ENCODE measurements at places on chromosomes 2 and 18.
A peak's percentile ranks its signal among the peaks of the same experiment; 100 is the strongest.

GRCh38 chr18:68796936-68797690 lies 767 bp upstream of the CCDC102B start:
- H3K4me3 ChIP-seq = no peak overlapping the region
- no peak for DNase-seq
- no peaks in the 10 kb centered on the region for H3K27me3 ChIP-seq
- no peaks in the 10 kb centered on the region for H3K4me1 ChIP-seq
- no peaks in the 10 kb centered on the region for H3K36me3 ChIP-seq

GRCh38 chr2:113291191-113291590 lies 12.5 kb upstream of the PAX8 start:
- no peak for DNase-seq
- H3K4me3 ChIP-seq = no peak overlapping the region
- H3K36me3 ChIP-seq = no peaks in the 10 kb centered on the region
- peaks cover 37% of the 10 kb centered on the region for H3K27me3 ChIP-seq

- H3K36me3 ChIP-seq = no peaks in the 10 kb centered on the region
- H3K27ac ChIP-seq = no peak overlapping the region
- H3K27me3 ChIP-seq = no peaks in the 10 kb centered on the region
- no peaks in the 10 kb centered on the region for H3K4me1 ChIP-seq
- no peak for DNase-seq
Measured at GRCh38 chr2:216553482-216554240, 55.0 kb downstream of the RPL37A start.

DNA sequence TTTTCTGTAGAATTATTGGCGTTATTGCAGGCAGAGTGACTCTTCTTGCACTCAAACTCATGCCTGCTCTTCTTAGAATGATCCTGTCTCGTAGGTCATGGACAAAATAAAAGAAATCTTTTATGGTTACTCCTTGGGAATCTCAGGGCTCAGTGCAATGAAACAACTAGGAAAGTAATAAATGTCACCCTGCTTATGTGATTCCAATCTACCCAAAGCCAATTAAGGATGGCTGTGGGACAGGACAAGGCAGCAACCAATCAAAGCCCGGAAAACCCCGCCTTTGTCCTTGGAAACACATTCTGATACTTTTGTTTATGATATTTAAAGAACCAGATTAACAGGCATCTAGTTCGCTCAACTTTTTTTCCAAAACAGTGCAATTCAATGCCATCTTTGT lies 53.0 kb downstream of the GRB14 start:
- no peak for DNase-seq
- no peaks in the 10 kb centered on the region for H3K27me3 ChIP-seq
- H3K36me3 ChIP-seq = no peaks in the 10 kb centered on the region
- H3K4me3 ChIP-seq = no peak overlapping the region
- H3K27ac ChIP-seq = no peak overlapping the region

- H3K4me3 ChIP-seq = no peak overlapping the region
- H3K36me3 ChIP-seq = no peaks in the 10 kb centered on the region
- H3K27ac ChIP-seq = no peak overlapping the region
- no peaks in the 10 kb centered on the region for H3K27me3 ChIP-seq
Measured at GRCh38 chr2:101596333-101596732, 101.2 kb upstream of the MAP4K4 start.

DNA sequence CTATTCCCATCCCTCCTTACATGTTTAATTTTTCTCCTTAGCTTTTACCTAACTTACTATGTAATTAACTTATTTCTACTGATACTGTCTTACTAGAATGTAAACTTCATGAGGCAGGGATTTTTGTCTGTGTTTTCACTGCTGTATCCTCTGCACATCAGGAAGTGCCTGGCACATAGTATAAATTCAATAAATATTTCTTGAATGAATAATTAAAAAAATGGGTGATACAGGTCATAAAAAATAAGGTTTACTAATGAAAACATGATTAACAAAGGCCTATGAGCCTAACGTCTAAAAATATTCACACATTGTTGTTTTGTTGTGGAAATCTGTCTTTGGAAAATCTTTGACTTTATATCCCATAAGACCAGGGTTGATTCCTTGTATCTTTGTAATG lies 4.5 kb downstream of the RBKS start:
- no peak for DNase-seq
- H3K36me3 ChIP-seq = no peaks in the 10 kb centered on the region
- H3K27me3 ChIP-seq = no peaks in the 10 kb centered on the region
- H3K4me3 ChIP-seq = no peak overlapping the region

GRCh38 chr18:76547296-76547695 lies 52.3 kb upstream of the ZNF516 start:
- no peaks in the 10 kb centered on the region for H3K4me1 ChIP-seq
- H3K27ac ChIP-seq = no peak overlapping the region
- H3K36me3 ChIP-seq = no peaks in the 10 kb centered on the region

- DNase-seq = no peak
- no peaks in the 10 kb centered on the region for H3K4me1 ChIP-seq
- no peaks in the 10 kb centered on the region for H3K36me3 ChIP-seq
Measured at GRCh38 chr2:2524348-2524941, 193.4 kb upstream of the MYT1L start.

DNA sequence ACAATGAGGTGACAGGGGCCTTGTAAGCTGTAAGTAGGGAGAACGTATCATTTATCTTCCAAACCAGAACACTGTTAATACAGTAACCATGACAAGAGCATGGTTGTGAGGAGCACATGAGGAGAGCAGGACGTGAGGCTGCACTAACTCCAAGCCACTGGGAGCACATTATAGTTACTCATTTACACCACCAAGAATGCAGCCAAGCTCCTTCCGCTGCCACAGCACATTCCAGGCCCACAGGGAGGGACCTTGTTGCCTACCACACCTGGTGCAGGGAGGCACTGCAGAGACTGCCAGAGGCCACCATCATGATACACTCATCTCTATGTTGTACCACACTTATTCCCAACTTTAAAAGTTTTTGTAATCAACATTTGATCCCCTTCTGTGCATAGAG lies 13.5 kb upstream of the SFXN5 start:
- H3K4me1 ChIP-seq = peaks cover 17% of the 10 kb centered on the region
- H3K36me3 ChIP-seq = no peaks in the 10 kb centered on the region
- DNase-seq = no peak
- no peaks in the 10 kb centered on the region for H3K27me3 ChIP-seq

GRCh38 chr2:4408321-4408720 lies 704.9 kb downstream of the DCDC2C start:
- DNase-seq = no peak
- no peak overlapping the region for H3K27ac ChIP-seq
- H3K27me3 ChIP-seq = no peaks in the 10 kb centered on the region
- no peaks in the 10 kb centered on the region for H3K4me1 ChIP-seq
- H3K36me3 ChIP-seq = no peaks in the 10 kb centered on the region

- peak overlapping the region; percentile 20 for H3K4me3 ChIP-seq
- H3K27ac ChIP-seq = no peak overlapping the region
- no peaks in the 10 kb centered on the region for H3K36me3 ChIP-seq
- no peaks in the 10 kb centered on the region for H3K27me3 ChIP-seq
- H3K4me1 ChIP-seq = no peaks in the 10 kb centered on the region
- no peak for DNase-seq
Measured at GRCh38 chr18:25503567-25504081, 151.7 kb upstream of the ZNF521 start.

- peaks cover 2% of the 10 kb centered on the region for H3K27me3 ChIP-seq
- no peaks in the 10 kb centered on the region for H3K4me1 ChIP-seq
- H3K4me3 ChIP-seq = no peak overlapping the region
- no peak for DNase-seq
- no peak overlapping the region for H3K27ac ChIP-seq
Measured at GRCh38 chr2:209581040-209581439, 157.2 kb downstream of the MAP2 start.

- no peaks in the 10 kb centered on the region for H3K27me3 ChIP-seq
- no peak for DNase-seq
- H3K4me1 ChIP-seq = peaks cover 3% of the 10 kb centered on the region
Measured at GRCh38 chr2:216031960-216032689, 18.8 kb upstream of the MREG start.

DNA sequence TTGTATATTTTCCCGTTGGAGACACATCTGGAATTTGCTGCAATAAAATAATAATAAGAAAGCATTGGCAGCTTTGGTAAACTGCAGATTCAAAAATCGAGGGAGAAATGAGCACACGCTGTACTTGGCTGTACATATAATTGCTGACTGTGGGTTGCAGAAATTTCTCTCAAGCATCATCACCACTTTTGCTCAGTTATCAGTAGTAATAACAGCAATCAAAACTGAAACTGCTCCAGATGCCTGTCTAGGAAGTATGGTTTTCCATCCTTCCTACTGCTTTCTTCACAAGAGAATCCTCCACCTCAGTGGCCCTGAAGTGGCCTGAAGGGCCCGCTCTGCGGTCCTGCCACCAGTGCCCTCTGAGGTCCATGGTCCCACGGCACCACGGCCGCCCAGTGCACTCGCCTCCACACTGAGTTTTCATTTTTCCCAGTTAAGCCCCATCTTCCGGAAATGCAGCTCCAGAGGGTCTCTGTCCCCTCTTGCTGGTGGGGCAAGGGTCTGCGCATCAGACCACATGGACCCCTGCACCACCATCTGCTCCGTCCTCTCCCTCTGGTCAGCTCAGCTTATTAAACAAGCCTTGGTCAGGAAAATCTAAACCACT lies 3.9 kb downstream of the DUSP28 start:
- peak overlapping the region; percentile 66 for H3K27ac ChIP-seq
- DNase-seq = no peak
- no peak overlapping the region for H3K4me3 ChIP-seq

GRCh38 chr18:48672671-48673340 lies 134.0 kb downstream of the CTIF start:
- peak overlapping the region; percentile 50 for H3K27ac ChIP-seq
- H3K4me1 ChIP-seq = peaks cover 12% of the 10 kb centered on the region
- H3K36me3 ChIP-seq = no peaks in the 10 kb centered on the region

GRCh38 chr2:217086718-217087117 lies 226.9 kb upstream of the TNP1 start:
- no peak overlapping the region for H3K27ac ChIP-seq
- no peaks in the 10 kb centered on the region for H3K36me3 ChIP-seq

DNA sequence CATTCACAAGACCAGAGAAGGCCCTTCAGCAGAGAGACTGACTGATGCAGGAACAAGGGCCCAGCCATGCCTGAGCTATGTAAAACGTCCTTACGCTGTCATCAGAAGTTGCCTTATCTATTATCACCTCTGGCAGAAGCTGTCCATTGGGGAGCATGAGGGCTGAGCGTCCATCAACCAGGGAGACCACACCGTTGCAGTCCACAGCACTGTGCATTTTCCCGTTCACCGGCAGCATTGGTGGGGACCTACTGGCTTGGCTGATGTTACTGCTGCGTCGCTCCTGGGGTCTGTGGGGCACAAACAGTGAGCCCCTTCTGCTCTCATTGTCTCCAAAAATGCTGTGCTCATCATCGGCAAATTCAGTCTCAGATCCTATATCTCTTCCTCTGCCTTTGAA lies 91.4 kb downstream of the SCN9A start:
- H3K27ac ChIP-seq = no peak overlapping the region
- no peak for DNase-seq
- H3K4me1 ChIP-seq = no peaks in the 10 kb centered on the region
- H3K36me3 ChIP-seq = no peaks in the 10 kb centered on the region
- no peaks in the 10 kb centered on the region for H3K27me3 ChIP-seq
- no peak overlapping the region for H3K4me3 ChIP-seq

DNA sequence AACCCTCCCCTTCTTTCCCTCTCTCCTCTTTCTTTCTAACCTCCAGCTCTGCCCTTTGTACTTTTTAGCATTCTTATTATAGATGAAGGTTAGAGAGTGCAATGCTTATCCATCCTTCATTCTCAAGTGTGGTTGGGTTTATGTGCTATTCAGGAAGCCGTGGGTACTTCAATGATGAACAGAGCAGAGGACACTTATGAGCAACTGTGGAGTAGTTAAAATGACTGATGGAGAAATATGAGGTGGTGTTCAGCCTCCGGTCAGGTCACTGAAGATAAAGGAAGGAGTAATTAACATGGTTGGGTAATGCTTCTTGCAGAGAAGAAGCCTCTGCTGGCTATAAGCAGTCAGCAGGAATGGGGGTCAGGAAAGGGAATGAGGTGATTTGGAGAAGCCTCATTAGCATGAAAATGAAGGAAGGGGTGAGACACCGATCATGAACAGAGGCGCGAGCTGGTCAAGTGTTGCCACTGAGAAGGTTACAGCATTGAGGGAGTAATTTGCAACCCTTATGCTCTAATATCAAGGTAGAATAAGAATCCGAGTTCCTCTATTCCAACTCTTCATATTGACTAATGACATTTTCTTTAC lies 174.7 kb downstream of the LPIN1 start:
- H3K4me1 ChIP-seq = no peaks in the 10 kb centered on the region
- DNase-seq = no peak
- H3K27me3 ChIP-seq = no peaks in the 10 kb centered on the region
- no peaks in the 10 kb centered on the region for H3K36me3 ChIP-seq

DNA sequence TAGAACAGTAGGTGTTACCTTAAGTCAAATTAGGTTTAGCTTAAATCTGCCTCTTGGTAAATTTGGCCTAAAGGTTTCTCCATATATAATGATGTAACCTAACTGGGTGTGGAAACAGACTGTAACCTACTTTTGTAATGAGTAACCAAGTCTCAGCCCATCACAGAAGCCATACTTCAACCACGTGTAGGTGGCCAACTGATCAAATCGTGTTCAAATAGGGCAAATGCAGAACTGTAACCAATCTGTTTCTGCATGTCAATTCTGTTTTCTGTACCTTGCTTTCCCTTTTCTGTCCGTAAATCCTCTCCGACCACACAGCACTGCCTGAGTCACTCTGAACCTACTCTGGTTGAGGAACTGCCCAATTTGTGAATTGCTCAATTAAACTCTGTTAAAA lies 34.0 kb upstream of the PLA2R1 start:
- H3K27me3 ChIP-seq = no peaks in the 10 kb centered on the region
- H3K4me3 ChIP-seq = no peak overlapping the region
- no peaks in the 10 kb centered on the region for H3K36me3 ChIP-seq
- H3K27ac ChIP-seq = no peak overlapping the region
- no peak for DNase-seq

- H3K27me3 ChIP-seq = no peaks in the 10 kb centered on the region
- H3K27ac ChIP-seq = no peak overlapping the region
- H3K36me3 ChIP-seq = no peaks in the 10 kb centered on the region
- peaks cover 20% of the 10 kb centered on the region for H3K4me1 ChIP-seq
- no peak for DNase-seq
Measured at GRCh38 chr2:64145119-64145518, 899 bp upstream of the PELI1 start.

GRCh38 chr18:13268158-13269012 lies 49.8 kb downstream of the LDLRAD4 start:
- H3K27ac ChIP-seq = no peak overlapping the region
- peaks cover 66% of the 10 kb centered on the region for H3K4me1 ChIP-seq
- no peaks in the 10 kb centered on the region for H3K27me3 ChIP-seq
- H3K36me3 ChIP-seq = peaks cover 21% of the 10 kb centered on the region
- no peak for DNase-seq

GRCh38 chr2:128280901-128281321 lies 37.8 kb downstream of the HS6ST1 start:
- peak overlapping the region; percentile 11 for H3K27ac ChIP-seq
- H3K4me1 ChIP-seq = peaks cover 23% of the 10 kb centered on the region
- no peaks in the 10 kb centered on the region for H3K27me3 ChIP-seq
